GDM1 (cell line): ENCODE measurements at places on chromosomes 16 and 17.

- DNase-seq = no peak
Measured at GRCh38 chr17:80381416-80381923, 33.5 kb upstream of the ENDOV start.

GRCh38 chr16:67036323-67036741, 7.4 kb downstream of the CBFB start:
- DNase-seq = no peak

- DNase-seq = peak; percentile 58
Measured at GRCh38 chr16:15765880-15766279, 90.9 kb downstream of the MYH11 start.

- peak; percentile 46 for DNase-seq
Measured at GRCh38 chr17:17416007-17416399, 60.8 kb upstream of the MED9 start.

- DNase-seq = no peak
Measured at GRCh38 chr16:12063004-12063395, 86.5 kb downstream of the SNX29 start.

GRCh38 chr17:44776628-44777393, 18.0 kb downstream of the ADAM11 start:
- no peak for DNase-seq

- no peak for DNase-seq
Measured at GRCh38 chr16:49749816-49750215, 106.1 kb downstream of the ZNF423 start.

- no peak for DNase-seq
Measured at GRCh38 chr16:12406926-12407690, 396.6 kb downstream of the CPPED1 start.

DNA sequence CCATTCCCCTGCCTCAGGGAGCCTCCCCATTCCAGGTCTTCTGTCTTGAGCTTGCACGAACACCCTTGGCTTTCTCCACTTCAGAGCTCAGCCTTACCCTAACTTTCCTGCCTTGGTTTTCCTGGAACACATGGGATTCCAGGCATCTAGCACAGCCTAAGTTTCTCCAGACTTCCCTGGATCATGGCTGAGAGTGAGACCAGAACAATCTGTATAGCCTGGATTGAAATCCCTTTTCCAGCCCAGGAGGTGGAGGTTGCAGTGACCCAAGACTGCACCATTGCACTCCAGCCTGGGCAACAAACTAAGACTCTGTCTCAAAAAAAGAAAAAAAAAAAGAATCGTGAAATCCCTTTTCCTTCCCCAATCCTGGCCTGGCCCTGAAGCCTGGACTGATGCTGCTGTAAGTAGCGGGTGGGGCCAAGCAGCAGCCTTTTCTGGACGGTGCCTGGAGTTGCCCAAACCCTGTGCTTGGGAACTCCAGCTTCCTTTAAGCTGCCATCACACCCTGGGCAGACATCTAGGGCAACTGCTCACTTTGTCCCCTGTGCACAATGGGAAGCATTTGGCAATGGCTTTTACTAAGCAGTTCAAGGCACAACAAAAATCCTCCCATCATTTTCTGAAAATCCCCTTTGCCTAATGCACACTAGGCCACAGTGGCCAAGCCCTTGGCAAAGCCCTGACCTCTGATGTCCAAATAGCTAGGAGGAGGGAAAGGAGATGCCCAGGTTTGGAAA, 12.0 kb upstream of the SLC16A5 start:
- DNase-seq = no peak

- no peak for DNase-seq
Measured at GRCh38 chr17:17545984-17546383, 45.5 kb downstream of the PEMT start.

- no peak for DNase-seq
Measured at GRCh38 chr17:49779156-49779738, 9.2 kb upstream of the KAT7 start.

GRCh38 chr16:9644258-9644657, 538.0 kb downstream of the GRIN2A start:
- DNase-seq = no peak

DNA sequence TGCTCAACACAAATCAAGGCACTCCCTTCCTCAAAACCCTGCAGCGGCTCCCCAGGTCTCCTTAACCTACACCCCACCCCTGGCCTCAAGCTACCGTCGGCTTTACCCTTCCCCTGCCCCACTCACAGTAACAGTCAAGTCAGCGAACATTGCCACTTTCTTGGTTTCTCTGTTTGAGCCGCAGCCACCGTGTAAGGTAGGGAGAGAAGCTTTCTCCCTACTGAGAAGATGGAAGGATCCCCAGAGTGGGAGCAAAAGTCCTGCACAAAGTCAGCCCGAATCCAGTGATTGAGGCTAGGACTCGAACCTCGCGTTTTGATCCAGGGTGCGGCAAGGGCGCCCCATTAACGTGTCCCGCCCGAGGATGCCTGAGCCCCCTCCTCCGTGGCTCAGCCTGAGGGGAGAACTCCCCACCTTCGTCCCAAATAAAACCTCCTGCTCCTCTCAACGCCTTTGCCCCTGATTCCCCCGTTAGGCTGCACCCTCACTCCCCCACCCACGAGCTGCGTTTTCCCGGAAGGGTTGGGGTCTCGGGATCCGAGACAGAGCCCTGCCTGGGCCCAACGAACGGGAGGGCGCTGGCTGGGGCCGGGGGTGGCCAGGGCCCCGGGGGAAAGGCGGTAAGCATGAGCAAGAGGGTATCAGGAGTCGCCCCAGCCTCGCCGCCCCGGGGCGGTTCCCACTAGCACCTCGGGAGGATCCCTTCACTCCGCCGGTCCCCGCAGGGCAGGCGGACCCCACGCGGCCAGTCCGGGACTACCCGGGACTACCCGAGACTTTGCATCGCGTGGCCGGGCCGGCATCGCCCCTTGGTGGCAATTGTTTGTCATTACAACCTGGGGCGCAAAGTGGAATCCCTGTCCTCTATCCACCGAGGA, 9.9 kb upstream of the NAGS start:
- DNase-seq = peak; percentile 20

DNA sequence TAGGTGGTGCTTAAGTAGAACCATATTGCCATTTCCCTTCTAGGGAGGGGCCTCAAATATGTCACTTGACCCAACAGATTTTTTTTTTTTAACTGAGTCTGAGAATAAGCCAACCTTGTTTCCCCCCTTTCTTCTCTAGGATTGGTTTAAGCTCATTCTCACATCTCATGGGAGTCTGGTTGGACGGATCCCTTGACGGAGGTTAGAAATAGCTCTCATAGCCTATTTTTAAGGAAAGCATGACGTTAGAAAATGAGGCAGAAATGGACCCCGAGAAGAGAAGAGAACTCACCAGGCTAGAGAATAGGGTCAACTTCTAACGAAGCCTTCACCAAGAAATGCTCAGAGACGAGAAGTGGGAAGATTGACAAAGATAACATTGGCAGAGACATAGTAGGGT, 95.1 kb upstream of the ZFHX3 start:
- DNase-seq = no peak

DNA sequence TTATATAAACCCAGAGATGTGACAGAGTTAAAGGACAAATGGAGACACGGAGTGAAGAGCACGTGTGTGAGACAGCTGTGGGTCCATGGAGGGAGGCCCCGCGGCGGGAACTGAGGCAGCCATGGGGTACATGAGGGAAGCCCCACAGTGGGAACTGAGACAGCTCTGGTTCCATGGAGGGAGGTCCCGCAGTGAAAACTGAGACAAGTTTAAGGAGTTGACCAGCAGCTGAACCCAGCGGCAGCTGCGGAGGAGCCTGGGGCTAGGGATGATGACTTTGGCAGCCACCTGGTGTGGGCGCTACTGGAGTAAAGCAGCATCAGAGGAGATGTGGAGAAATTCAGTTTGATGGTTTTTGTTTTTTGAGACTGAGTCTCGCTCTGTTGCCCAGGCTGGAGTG, 185.1 kb downstream of the RPTOR start:
- no peak for DNase-seq

- no peak for DNase-seq
Measured at GRCh38 chr16:56795011-56795410, 65.1 kb downstream of the NUP93 start.

- DNase-seq = no peak
Measured at GRCh38 chr16:20844054-20844453, 37.7 kb downstream of the REXO5 start.

- DNase-seq = no peak
Measured at GRCh38 chr16:11557801-11558200, 28.9 kb downstream of the LITAF start.

DNA sequence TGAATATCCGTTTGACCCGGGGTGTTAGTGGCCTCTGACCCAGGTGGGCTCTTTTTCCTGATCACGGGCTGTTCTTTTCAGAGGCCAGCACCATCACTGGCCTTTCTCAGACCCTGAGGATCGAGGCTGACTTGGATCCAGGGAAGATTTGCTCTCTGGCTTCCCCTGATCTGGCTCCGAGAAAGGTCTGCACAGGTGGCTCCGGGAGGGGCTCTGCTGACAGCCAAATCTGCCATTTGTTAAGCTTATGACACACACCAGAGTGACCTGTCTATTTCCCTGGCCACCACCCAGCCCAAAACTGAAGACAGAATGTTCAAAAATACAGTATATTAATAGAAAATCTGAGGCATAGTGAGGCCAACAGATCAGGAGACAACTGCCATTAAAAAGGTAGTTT, 221.8 kb upstream of the TNRC6C start:
- DNase-seq = no peak

DNA sequence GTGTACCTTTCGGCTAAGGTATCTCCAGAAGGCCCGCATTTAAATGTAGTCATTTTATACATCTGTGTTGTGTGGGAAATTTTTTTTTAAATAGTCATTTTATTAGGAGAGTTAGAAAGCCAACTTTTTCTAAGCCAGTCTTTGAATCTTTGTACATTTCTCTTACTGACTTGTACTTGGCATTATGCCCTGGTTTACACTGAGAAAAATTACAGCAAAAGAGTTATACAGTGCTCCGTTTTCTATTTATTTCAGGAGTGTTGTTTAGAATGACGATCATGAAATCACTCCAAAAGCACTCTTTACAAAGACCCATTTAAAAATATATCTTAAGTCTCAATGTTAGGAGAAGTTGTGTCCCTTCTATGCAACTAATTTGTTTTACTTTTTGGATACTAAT, 91.8 kb downstream of the CYB561 start:
- DNase-seq = no peak

GRCh38 chr16:50021544-50021943, 3.5 kb upstream of the CNEP1R1 start:
- DNase-seq = no peak

DNA sequence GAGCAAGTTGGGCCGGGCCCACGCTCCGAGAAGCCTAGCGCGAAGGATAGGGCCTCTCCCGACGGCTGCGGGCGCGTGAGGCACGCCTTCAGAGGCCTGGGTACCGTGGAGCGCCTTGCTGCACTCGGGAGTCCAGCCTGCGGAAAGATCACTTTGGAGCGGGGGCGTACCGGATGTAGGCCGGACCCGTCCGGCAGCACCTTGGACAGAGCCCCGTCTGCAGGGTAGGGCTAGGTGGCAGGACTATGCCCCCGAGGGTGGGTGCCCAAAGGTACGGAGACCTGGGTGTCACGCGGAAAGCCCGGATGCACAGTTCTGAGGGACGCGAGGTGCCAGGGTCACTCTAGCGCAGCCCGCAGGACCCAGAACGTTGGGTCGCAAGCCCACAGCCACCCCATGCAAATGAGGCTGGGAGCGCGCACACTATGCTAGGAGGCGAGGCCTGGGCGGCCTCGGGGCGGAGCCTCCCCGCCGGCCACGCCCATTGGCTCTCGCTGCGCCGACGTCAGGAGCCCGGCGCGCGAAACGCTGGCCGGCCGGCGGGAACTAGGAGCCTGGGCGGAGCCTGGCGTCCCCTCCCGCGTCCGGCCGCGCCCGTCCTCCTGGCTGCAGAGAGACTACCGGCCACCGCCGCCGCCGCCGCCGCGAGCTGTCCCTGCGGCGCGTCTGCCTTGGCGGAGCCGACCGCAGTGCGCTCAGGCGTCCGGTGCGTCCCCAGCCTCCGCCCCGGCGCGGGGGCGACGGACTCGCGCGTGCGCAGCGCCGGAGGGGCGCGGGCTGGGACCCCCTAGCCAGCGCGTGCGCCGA, at the start of gene PAQR4:
Gene PAQR4, plus strand, starts transcription at position 611 of the 807 bp plus-strand sequence. CDS start 327 bp downstream, outside the sequence.
- DNase-seq = peak; percentile 86

DNA sequence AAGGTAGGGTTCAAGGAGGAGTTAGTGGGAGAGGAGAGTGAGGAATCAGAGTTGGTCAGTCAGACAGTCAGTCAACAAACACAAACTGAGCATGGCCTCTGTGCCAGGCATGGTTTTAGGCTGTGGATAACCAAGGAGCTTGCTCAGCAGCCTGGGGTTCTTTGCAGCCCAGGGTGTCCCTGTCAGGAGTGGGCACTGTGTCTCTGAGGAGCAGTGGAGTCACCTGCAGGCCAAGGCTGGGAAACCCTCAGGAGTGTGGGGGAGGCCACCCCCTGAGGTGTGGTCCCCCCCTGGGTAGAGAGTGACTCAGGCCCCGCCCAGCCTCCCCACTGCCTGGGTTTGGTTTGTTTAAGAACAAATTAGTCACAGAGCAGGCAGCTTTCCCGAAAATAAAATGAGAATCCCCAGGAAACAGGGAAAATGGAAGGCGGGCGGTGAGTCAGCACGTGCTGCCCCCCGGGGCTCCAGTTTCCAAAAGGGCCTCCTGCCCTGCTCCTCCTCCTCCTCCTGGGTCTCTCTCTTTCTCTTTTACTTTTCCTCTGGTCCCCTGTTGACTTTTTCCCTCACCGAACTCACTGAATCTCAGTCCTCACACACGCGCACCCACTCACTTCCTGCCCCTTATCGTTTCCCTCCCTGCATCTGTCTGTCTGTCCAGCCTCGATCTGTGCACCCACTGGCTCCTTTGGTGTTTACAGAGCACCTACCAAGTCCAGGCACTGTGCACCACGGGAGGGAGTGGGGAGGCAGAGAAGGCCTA, 44.3 kb downstream of the SOCS3 start:
- peak; percentile 17 for DNase-seq

- no peak for DNase-seq
Measured at GRCh38 chr16:30996985-30997724, 12.1 kb downstream of the HSD3B7 start.

- no peak for DNase-seq
Measured at GRCh38 chr16:81715358-81716196, 63.5 kb upstream of the PLCG2 start.

- DNase-seq = no peak
Measured at GRCh38 chr17:17684906-17685774, 3.9 kb downstream of the RAI1 start.

DNA sequence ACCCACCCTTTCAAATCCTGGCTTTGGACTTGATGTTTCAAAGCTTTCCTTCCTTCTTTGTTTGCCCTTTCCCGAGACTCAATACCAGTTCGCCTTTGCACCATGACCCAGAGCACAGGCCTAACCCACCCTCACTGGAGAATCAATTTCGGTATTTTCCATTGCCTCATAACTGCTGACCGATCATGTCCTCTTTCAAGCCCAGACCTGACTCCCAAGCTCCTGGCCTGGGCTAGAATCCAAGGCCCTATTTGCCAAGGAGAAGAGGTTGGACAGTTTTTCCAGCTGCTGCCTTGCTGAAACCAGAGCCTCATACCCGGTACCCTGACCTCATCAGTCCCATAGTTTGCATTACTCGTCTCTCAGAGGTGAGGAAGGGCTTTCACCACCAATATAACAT, 35.3 kb upstream of the HELZ start:
- no peak for DNase-seq

DNA sequence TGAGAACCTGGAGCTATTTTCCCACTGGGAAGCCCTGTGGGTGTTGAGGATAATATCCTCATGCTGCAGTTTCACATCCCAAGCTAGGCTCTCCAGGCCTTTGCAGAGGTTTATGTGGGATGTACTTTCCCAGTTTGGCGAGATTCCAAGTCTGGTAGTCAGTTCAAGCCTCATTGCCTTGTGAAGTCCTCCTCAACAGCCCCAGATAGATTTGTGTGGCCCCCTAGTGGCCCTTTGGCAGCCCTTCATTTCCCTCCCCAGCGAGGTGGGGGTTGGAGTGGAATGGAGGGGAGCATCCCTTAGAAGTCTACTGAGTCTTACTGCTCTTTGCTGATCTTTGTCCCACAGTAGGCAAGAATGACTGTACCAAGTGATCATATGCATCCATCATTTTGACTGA, 137.9 kb downstream of the CDH11 start:
- no peak for DNase-seq
